ENCODE measurements at places on chromosomes 12 and 14.

DNA sequence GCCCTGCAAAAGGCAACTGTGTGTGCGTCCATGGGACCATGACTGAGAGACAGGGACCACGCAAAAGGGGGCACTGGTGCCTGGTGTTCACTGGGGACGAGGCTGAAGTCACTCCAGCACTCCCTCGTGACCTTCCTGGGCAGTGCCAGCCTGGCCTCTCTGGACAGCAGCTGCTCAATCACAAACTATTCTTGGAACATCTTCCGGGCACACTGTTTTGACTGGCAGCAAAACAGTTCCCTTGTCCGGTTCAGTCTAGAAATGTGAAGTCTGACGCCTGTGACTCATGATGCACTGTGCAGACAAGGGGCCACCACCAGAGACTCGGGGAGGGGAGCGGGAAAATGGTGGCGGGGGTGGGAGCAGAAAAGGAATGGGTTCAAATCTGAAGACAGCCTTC, 20.8 kb downstream of the SNRNP35 start:
- DNase-seq, result no peak

GRCh38 chr12:116423094-116423493, 136.1 kb upstream of the MAP1LC3B2 start:
- no peak for DNase-seq

DNA sequence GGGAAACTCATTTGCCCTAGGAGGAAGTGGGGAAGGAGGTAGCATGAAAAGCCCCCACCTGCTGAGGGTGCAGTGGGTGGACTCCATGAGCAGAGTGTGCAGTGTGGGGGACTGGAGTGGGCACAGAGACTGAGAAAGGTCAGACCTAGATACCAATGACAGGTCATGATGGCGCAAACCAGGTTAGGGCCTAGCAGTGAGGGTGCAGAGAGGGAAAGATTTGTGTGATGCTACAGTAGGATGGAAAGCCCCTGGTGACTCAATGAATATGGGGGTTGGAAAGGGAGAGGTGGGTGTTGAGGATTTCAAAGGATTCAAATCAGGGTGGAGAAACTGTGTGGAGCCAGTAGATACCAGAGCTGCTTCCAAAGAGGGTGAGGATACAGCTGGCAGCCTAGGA, 319.2 kb downstream of the DPF3 start:
- DNase-seq, result no peak

DNA sequence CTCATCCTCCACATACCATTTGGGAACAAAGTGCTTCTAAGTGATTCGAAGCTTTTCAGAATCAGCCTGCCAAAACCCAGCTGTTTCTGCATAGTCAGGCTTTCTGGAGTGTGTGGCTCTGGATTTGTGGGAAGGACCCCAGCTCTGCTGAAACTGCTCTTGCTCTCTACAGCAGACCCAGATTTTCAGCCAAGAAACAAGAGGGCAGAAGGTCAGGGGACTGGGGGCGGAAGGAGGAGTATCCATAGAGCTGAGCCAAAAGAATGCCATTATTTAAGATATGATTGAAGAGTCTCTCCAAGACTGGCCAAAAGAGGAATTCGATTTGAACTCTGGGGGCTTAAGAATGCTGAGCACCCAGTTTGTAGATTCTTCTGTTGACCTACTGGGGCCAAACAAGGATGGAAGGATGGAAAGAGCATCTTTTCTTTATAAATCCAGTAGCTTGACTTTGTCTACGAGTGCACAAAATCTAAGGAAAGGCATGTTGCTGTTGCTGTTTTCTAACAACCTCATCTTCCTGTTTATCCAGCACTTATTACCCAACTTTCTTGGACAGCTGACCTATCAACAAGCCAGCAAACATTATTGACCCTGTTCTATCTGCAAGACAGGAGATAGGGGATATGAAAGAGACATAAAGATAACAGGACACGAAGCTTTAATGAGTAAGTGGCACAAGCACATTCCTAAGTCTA, 29.2 kb downstream of the FBLN5 start:
- DNase-seq, result no peak

- no peak for DNase-seq
Observed at GRCh38 chr12:50727466-50727865, 36.4 kb upstream of the ATF1 start.

- DNase-seq, result no peak
Observed at GRCh38 chr12:30598889-30599288, 96.8 kb downstream of the IPO8 start.

- DNase-seq, result no peak
Observed at GRCh38 chr12:45668641-45669040, 60.9 kb upstream of the ARID2 start.

- DNase-seq, result no peak
Observed at GRCh38 chr12:11823043-11823442, 173.6 kb downstream of the ETV6 start.

- no peak for DNase-seq
Observed at GRCh38 chr12:59121451-59121850, 201.1 kb upstream of the LRIG3 start.

GRCh38 chr14:65132855-65133254, 30.5 kb upstream of the MAX start:
- DNase-seq, result no peak

GRCh38 chr14:105071326-105071725, 6.1 kb upstream of the GPR132 start:
- no peak for DNase-seq

- no peak for DNase-seq
Observed at GRCh38 chr12:52061470-52062166, 8.2 kb upstream of the ATG101 start.

DNA sequence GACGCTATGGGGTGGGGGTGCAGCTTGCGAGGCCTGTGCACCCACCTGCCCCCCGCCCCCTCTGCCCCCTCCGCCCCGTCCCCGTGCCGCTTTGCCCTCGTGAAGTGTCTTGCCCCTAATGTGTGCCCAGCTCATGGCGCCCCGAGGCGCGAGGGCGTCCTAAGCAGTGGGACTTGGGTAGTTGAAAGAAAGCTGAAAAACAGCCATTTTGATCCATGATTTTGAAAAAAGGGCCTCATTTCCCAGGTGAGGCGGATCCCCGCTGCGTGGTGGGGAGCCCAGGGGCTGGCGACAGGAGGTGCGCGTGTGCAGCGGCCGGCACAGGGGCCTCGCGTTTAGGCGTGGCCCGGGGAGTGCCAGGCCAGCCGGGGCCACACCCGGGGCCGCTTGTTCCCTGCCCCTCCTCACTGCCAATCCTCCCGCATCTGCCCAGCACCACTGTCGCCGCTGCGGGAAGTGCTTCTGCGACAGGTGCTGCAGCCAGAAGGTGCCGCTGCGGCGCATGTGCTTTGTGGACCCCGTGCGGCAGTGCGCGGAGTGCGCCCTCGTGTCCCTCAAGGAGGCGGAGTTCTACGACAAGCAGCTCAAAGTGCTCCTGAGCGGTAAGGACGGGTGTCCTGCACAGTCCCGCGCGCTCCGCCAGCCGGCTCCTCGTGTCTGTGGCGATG, 11.8 kb downstream of the ZFYVE21 start:
- no peak for DNase-seq

GRCh38 chr14:65169351-65169750, 67.0 kb upstream of the MAX start:
- DNase-seq, result no peak

DNA sequence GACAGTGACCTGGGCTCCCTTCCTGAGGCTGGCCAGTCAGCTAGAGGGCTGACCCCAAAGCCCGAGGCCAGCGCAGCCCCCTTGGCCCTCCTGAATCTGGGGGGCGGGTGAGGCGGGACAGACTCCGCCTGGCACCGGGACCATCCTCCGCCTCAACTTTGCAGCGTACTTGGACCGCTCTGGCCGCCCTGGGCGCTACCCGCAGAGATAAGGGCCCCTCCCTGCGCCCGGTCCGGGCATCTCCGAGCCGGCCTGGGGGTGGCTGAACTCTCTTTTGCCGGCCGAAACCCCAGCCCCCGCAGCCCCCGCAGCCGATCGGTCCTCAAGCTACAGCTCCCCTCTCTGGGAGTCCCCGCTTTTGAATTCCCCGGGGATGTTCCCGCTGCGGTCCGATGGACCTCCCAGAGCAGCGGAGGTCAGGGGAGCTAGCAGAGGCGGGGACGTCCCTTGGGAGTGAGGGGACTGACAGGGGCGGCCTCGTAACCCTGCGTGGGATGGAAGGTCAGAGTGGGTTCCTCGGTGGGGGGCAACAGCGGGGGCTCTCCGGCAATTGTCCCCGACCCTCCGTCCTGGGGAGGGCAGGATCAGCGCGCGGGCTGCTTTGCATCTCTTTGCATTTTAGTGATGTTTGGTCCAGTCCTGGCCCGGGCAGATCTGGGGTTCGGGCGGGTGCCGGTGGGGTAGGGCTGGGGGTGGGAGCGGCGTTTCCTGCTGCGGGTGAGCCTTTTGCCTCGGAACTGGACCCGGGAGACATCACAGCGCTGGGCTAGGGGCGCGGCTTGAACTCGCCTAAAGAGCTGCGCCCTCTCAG, at the start of gene CRIP1:
Gene CRIP1 (plus strand): TSS at position 724 of the 811 bp plus-strand sequence. CDS start 374 bp downstream, outside the sequence.
- DNase-seq, result no peak

DNA sequence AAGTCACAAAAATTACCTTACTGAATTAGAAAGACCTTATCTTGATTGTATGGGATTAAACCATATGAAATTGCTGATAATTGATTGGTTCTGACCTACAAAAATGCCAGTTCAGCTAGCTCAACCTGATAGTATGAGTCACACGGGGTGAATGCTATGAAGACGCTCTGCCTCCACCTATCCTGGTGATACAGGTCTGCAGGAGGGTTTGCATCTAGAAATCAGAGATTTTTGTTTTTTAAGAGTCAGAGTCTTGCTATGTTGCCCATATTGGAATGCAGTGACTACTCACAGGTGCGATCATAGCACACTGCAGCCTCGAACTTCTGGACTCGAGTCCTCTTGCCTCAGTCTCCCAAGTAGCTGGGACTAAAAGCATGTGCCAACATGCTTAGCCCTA, 120.4 kb downstream of the HMGA2 start:
- no peak for DNase-seq

DNA sequence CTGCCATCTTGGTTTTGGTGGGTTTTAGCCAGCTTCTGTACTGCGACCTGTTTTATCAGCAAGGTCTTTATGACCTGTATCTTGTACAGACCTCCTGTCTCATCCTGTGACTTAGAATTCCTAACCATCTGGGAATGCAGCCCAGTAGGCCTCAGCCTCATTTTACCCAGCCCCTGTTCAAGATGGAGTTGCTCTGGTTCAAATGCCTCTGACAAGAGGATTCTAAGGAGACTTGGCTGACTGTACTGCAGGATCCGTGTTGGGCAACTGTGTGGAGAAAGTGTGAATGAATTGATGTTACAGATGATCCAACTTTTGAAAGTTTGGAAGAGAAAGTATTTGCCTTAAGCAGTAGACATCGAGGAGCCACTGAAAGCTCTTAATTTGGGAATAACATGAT, 91.0 kb downstream of the TTLL5 start:
- no peak for DNase-seq

- no peak for DNase-seq
Observed at GRCh38 chr12:4630262-4630661, 18.6 kb downstream of the AKAP3 start.

DNA sequence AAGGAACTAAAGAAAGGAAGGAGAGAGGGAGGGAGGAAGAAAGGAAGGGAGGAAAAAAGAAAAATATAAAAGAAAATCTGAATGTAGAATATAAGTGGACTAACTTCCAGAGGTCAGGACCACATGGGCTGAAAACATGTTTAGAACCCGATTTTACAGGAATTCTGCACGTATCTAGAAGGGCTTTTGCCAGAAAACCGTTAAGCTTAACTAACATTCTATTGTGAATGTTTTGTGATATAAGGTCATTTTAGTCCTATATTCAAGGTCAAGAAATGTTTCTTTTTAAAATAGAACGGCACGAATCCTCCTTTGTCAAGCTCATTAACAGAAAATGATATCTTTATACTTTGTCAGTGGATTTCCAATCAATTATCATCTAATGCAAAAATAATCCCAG, 13.1 kb downstream of the PTCSC3 start:
- DNase-seq, result no peak

GRCh38 chr12:76976777-76977382, 88.5 kb downstream of the E2F7 start:
- no peak for DNase-seq

- no peak for DNase-seq
Observed at GRCh38 chr12:88339966-88340365, 197.9 kb downstream of the TMTC3 start.

GRCh38 chr12:85352016-85352415, 72.0 kb downstream of the ALX1 start:
- no peak for DNase-seq

- DNase-seq, result no peak
Observed at GRCh38 chr14:103057028-103057371, 349 bp downstream of the CDC42BPB start.
